ENCODE measurements at places on chromosomes 7 and 10.

- no peak overlapping the region for H3K4me3 ChIP-seq
- H3K27me3 ChIP-seq = no peaks in the 10 kb centered on the region
- H3K36me3 ChIP-seq = no peaks in the 10 kb centered on the region
- H3K27ac ChIP-seq = no peak overlapping the region
Measured at GRCh38 chr7:148222721-148223120, 367.8 kb upstream of the C7orf33 start.

- H3K4me1 ChIP-seq = peaks cover 2% of the 10 kb centered on the region
- no peaks in the 10 kb centered on the region for H3K27me3 ChIP-seq
Measured at GRCh38 chr7:101956130-101956529, 138.7 kb downstream of the CUX1 start.

DNA sequence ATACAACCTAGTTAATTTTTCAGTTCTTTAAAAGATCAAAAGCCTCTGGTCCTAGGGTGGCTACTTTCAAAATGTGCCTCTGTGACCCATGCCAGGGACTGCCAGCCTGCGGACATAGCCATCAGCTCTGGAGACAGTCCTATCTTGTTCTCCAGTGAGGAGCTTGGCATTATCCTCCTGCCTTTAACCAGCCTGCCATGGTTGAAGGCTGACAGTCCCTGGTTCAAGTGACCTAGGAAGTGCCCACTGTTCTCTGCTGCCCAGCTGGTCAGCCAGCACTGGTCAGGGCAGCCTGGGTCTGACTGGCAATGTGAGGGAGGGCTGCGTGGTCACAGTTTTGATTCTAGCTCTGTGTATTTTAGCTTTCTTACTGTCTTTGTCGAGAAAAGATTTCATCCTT is 18.1 kb upstream of the ARHGAP22 start:
- H3K4me3 ChIP-seq = no peak overlapping the region
- no peak for DNase-seq
- no peaks in the 10 kb centered on the region for H3K27me3 ChIP-seq
- no peak overlapping the region for H3K27ac ChIP-seq

DNA sequence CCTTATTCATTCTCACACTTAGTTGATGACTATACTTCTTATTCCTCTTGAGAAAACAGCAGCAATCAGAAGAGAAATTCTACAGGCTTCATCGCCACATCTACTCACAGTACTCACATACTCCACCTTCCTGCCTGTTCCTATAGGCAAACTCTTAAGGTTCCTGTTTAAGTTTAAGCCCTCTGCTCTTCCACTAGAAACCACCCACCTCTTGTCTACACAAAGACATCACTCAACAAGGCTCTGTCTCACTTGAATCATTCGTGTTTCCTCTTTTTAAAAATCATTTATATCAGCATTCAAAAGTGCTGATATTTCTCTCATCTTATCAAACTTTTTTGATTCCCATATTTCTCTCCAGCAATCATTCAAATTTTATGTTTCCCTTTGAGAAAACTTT is 85.5 kb upstream of the ADO start:
- no peaks in the 10 kb centered on the region for H3K4me1 ChIP-seq
- no peak overlapping the region for H3K4me3 ChIP-seq
- no peak overlapping the region for H3K27ac ChIP-seq
- no peaks in the 10 kb centered on the region for H3K27me3 ChIP-seq
- DNase-seq = no peak

DNA sequence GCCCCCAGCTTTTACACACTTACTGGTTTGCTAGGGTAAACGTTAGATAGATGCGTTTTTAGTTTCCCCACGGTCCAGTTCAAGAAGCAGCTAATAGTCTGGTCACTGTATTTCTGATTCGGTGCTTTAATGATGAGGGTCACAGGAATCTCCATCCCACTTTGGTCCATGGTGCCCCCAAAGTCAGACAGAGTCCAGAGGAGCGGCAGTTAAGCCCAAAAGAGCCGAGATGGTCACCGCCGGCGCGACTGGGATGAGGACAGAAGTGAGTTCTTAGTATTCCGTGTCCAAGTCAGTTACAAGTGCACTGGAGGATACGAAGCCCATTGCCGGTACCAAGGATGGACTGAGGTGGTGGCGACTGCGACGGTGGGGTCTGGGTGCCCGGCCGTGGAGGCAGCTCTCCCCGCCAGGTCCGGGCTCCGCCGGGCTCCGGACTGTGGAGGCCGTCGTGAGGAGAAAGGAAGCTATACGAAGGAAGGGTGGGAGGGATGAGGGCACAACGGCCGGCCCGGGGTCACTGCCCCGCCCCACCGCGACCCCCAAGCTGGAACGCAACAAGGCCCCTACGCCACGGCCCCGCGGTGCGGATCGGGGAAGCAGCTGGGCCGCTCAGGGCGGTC is 663 bp downstream of the HERPUD2 start:
- H3K4me1 ChIP-seq = peaks cover 7% of the 10 kb centered on the region
- DNase-seq = peak; percentile 28
- no peaks in the 10 kb centered on the region for H3K27me3 ChIP-seq
- H3K36me3 ChIP-seq = no peaks in the 10 kb centered on the region

DNA sequence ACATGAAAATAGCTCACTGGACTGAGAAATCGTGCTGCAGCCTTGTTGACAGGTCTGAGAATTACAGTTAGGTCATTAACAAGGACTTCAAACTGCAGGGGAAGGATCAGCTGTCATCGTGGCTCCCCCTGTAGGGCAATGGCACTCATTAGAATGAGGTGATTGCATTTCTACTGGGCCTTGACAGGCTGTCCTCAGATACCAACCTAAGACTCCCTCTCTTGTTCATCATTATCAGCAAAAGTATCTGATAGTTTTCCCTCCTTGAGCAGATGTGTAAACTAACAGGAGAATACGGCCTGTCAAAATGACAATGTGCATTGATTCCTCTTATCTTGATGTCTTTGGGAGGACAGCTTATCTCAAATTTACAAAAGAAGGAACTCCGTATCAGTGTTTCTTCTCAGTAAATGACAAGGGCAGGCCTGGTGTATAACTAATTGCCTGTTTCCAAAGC is 648.5 kb upstream of the LRRN3 start:
- H3K36me3 ChIP-seq = no peaks in the 10 kb centered on the region
- H3K27ac ChIP-seq = no peak overlapping the region
- no peak overlapping the region for H3K4me3 ChIP-seq
- peaks cover 3% of the 10 kb centered on the region for H3K4me1 ChIP-seq
- peak; percentile 10 for DNase-seq

GRCh38 chr10:74018241-74018640 is 20.3 kb downstream of the VCL start:
- H3K36me3 ChIP-seq = no peaks in the 10 kb centered on the region
- no peaks in the 10 kb centered on the region for H3K4me1 ChIP-seq
- no peaks in the 10 kb centered on the region for H3K27me3 ChIP-seq
- no peak overlapping the region for H3K27ac ChIP-seq
- H3K4me3 ChIP-seq = no peak overlapping the region

Data from small intestine (tissue), 16 donors.